ENCODE measurements at places on chromosomes 6 and 20.
A peak's percentile ranks its signal among the peaks of the same experiment; 100 is the strongest.

DNA sequence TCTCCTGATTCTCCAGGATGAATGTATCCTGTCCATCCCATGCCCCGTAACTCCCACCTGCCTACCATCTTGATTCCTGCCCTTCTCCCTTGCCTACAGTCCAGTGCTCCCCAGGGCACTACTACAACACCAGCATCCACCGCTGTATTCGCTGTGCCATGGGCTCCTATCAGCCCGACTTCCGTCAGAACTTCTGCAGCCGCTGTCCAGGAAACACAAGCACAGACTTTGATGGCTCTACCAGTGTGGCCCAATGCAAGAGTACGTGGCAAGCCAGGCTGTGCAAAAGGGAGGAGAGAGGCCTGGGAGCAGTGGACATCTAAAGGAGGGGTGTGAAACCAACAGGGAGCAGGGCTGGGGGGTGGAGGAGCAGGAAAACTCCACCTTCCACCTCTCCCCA is 15.0 kb upstream of the ZNF76 start:
- no peak for DNase-seq

GRCh38 chr6:66605971-66606370 is 898.9 kb upstream of the EYS start:
- peak; percentile 1 for DNase-seq

DNA sequence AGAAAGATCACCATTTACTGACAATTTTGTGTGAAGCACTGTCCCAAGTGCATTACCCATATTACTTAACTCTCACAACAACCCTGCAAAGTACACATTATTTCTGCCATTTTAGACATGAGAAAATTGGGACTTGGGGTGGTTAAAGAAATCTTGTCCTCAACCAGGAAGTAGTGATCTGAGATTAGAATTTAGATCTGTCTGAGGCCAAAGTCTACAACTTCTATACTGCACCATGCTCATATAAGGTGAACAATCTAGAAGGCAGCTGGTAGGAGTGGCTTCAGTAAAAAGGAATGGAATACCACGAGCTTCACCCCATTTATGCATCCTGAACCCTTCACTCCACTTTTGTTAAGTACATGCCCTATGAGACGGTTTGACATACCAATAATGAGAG is 87.6 kb downstream of the QRSL1 start:
- DNase-seq, result no peak

DNA sequence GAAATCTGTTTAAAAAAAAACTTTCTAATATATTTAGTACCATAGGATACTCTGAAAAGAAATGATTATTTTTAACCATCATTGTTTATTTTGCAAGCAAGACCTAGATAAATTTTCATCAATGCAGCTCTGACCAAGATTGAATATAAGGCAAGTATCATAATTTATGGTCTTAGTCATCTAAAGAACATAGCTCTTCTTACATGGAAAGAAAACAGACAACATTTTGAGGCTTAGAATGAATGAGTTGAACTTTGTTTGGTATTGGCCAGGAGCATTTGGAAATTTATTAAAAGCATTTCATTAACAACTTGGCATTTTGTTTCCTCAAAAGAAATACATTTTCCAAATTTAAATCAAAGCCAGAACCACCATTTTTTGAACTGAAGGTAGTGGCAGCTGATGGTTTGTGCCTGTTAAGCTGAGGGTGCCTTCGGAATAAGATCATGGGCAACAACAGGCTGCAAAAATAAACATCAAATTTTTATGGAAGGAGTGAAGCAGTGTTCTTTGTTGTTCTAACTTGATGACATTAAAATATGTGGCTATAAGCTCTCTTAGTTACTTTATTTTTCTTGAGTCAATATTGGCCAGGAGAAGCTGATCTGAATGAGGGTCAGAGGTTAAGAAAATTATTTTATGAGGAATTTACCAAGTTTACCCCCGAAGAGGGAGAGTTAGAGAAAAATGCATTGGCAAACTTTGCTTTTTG is 6.7 kb upstream of the ATXN1 start:
- no peak for DNase-seq

GRCh38 chr20:48523191-48523995 is 304.4 kb downstream of the PREX1 start:
- DNase-seq, result peak; percentile 82

- DNase-seq, result no peak
Observed at GRCh38 chr6:16831136-16831535, 69.9 kb upstream of the ATXN1 start.

DNA sequence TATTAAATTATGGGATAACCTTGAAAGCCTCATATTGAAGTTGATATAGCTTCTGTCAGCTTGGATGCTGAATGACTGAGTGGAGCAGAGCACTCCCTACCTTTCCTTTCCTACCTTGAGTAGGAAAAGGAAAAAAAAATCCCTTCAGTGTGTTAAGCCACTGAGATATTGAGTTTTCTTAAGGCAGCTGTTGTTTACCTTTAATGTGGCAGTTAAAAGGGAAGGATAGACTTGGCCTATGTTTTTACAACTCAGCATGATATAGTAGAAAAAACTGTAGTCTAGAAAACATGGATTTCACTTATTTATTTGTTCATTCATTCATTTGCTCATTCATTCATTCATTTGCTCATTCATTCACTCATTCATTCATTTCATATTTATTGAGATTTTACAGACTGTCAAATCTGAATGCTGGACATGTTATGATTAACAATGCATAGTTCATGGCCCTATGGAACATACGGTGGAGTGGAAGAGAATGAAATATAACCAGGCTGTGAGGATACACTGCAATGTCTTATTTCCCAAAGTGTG is 131.5 kb upstream of the MAN1A1 start:
- no peak for DNase-seq

DNA sequence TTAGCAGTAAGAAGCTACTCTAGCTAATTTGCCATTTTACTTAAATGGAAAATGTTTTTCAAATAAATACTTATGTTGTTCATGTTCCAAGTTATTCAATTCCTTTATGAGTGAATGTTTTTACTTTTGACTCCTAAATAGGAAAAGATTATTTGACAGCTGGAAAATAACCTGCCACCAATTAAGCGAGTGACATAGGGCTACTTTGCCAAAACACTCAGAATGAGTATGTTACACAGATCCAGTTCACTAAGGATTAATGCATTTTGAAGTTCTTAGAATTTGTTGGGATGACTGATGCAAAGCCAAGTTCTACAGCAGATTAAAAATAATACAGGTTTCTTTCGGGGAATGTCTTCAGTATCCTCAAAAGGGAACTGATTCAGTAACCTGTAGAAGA is 144.4 kb downstream of the ADGRG6 start:
- no peak for DNase-seq

DNA sequence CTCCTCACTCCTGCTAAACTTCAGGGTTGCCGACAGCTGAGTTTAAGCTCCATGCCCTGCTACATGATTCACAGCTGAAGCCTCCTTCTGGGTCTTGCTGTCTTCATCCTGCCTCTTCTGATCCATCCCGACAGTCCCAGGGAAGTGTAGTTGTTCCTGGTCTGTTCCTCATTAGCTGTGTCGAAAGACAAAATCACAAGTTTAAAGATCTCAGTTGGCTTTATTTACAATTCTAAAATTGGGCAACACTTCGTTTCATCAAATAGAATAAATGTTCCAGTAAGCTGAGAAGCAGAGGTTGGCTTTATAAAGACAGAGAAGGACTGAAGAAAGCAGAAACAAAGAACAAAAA is 4.1 kb upstream of the SLC2A10 start:
- no peak for DNase-seq

GRCh38 chr6:41801380-41801779 is 13.9 kb downstream of the TOMM6 start:
- peak; percentile 60 for DNase-seq

GRCh38 chr20:57749131-57749690 is 39.4 kb upstream of the PMEPA1 start:
- DNase-seq, result no peak

GRCh38 chr6:46539866-46540265 is 48.6 kb upstream of the RCAN2 start:
- DNase-seq, result no peak

DNA sequence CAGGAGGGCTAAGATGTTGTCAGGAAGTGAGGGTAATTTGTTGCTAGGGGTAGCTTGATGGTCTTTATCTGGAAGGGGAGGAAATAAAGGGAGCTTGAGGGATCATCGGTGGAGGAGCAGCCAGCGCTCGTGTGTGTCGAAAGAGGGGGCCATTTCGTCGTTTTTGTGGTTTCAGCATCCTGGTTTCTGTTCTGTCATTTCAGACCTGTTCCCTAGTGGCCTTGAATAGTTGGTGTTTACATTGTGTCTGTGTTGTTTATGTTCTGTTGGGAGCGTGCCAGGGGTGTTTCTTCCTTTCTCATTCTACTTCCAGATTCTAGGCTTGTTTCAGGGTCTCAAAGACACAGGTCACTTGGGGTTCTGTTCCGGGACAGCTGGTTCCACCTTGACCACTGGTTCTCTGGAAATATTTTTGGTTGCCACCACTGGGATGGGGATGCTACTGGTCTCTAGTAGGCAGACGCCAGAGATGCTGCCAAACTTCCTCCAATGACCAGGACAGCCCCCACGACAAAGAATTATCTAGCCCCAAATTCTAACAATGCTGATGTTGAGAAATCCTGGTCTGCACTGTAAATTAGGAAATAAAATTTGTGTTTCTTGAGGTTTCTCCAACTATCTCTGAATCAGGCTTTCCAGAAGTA is 113.9 kb upstream of the NAA20 start:
- peak; percentile 45 for DNase-seq

- DNase-seq, result no peak
Observed at GRCh38 chr6:32568561-32568960, 21.1 kb downstream of the HLA-DRB1 start.

- DNase-seq, result peak; percentile 42
Observed at GRCh38 chr6:41640426-41640825, 2.2 kb downstream of the MDFI start.

GRCh38 chr20:31559704-31560093 is 45.4 kb upstream of the ID1 start:
- no peak for DNase-seq

GRCh38 chr6:122755901-122756300 is 23.6 kb upstream of the FABP7 start:
- no peak for DNase-seq

DNA sequence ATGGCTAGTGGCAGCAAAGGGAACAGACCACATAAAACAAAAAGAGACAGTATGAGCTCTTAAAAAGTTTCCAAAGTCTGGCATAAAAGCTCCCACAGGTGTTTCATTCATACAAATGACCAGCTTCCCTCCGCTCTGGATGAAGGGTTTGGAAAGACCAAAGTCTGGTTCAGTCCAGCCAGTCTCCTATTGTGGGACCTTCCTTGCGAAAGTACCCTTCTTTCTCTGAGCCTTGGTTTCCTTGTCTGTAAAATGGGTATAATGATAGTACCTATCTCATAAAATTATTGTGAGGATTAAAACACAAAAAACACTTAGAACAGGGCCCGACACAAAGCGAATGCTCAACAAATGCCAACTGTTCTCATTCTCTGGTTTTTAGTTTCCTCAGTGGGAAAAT is 77.2 kb downstream of the UNC5CL start:
- DNase-seq, result no peak

- DNase-seq, result no peak
Observed at GRCh38 chr6:152566103-152566875, 70.9 kb downstream of the SYNE1 start.

DNA sequence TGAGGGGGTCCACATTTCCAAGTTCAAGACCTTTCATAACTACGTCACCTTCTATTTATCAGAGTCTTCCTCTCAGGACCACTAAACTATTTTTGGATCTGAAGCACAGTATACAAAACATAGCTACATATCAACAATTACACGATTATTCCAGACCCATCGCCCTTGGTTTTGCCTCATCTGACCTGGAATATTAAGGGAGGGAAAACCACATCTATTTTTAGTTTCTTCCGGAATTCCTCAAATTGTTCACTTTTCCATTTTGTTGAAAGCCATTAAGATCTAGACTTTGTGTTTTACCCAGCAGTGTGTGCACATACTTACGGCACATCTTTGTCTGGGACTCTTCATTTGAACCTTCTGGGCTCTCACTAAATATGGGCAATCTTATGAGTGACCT is 12.0 kb upstream of the ADGRF5 start:
- DNase-seq, result no peak

DNA sequence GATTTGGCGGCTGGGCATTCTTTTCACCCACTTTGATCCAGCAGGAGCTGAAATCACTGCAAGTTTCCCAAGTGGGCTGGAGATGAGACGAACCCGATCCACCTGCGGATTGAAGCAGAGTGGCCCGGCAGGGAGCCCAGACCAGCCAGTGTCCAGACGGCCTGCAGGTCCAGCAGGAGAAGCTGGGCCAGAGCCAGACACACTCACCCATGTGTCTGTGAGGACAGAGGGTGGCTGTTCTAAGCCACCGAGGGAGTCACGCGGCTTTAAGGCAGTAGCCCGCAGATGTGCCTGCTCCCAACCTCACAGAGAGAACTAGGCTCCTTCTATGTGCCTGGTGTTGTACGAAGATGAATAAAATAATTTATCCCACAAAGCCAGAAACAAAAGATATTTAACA is 200.7 kb downstream of the WDR27 start:
- no peak for DNase-seq

GRCh38 chr6:13767121-13767808 is 47.1 kb downstream of the MCUR1 start:
- DNase-seq, result peak; percentile 48

DNA sequence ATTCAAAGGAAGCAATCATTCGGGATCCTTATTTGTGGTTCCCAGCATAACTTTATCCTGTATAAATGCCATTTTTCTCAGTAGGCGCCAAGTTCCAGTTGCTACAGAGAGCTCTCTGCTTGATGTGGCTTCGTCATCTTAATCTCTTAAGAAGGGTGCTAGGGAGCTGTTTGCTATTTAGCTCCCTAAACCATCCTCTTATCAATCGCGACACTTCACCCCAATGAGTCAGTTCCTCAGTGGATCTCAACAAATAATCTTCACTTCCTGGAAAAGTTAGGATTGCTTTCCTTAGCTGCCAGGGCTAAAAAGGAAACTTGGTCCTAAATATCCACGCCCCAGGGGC is 1.3 kb upstream of the NKAIN2 start:
- DNase-seq, result no peak

DNA sequence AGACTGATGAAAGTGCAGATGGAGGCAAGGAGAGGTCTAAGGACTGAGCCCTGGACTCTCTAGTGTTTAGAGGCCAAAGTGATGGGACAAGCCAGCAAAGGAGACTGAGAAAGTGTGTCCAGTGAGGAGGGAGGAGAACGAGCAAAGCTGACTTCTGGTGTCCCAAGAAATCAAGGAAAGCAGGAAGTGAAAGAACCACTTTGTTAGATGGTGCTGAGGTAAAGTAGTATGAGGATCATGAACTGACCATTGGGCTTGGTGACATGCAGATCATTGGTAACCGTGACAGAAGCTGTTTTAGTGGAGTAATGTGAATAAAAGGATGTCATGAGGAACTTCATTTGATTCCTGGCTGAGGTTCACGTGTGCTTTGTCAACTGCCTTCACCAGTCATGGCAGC is 108.4 kb downstream of the SLX4IP start:
- DNase-seq, result no peak

DNA sequence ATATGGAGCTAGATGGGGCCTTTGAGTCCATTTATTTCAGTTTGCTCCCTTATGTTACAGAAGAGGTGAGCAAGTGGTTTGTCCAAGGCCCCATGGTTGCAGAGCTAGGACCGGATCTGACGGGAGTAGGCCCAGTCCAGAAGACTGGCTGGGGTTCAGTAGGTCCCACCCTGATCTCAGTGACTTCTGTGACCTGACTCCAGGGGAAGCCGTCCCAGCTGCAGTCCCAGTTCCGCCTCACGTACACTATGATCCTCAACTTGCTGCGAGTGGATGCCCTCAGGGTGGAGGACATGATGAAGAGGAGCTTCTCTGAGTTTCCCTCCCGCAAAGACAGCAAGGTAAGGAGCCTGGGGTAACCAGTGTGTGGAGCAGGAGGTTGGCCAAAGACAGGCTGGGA is 5.4 kb downstream of the DXO start:
- DNase-seq, result no peak

All from cardiac fibroblast (primary cell).